ENCODE measurements at places on chromosomes 7 and 10.

GRCh38 chr7:132275416-132276233 is 300.6 kb downstream of the PLXNA4 start:
- DNase-seq, result peak; percentile 59

DNA sequence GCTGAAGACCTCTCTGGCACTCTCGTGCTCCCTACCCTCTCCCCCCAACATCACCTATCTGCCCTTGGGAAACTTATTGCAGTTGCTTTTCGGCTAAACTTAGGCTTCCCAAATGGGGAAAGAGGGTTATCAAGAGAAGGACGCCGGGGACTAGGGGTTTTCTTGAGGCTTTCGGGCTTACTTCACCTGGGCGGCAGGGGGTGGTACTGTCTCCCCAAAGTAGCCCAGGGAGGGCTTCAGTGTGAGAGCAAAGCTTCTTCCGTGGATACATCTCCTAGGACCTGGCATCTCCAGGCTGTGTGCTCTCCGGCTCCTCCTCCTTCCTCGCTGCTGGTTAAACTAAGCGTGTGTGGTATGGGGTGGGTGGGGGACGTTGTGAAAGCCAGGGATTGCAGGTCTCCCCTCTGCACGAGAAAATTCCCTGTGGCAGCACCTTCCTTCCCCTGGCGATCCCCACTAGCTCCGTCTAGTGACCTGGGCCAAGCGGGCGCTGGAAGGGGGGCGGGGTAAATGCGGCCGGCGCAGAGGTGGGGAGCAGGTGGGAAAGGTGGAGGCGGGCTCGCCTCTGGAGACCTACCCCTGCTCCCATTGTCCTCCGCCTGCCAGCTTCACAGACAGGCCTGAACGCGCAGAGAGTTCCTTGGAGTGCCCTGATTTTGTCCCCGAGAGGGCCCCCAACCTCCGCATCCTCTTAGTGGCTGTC is 1.1 kb downstream of the PLXDC2 start:
- DNase-seq, result no peak

GRCh38 chr7:95304990-95305389 is 19.3 kb downstream of the PON1 start:
- no peak for DNase-seq

DNA sequence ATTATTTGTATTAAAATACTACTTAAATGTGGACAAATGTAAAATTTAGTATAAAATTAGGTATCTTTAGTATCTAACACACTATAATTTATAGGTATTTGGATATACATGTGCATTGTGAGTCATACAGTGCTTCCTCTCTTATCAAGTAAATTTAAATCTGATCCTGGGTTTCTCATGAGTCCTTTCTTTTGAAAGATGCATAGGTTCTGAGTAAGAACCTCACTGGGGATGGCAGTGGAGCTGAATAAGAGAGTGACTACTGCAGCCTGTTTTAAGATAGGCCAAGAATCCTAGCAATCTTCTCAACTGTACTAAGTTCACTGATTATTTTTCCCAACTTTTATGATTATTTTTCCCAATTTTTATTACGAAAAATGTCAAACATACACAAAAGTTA is 16.2 kb downstream of the CEP55 start:
- no peak for DNase-seq

DNA sequence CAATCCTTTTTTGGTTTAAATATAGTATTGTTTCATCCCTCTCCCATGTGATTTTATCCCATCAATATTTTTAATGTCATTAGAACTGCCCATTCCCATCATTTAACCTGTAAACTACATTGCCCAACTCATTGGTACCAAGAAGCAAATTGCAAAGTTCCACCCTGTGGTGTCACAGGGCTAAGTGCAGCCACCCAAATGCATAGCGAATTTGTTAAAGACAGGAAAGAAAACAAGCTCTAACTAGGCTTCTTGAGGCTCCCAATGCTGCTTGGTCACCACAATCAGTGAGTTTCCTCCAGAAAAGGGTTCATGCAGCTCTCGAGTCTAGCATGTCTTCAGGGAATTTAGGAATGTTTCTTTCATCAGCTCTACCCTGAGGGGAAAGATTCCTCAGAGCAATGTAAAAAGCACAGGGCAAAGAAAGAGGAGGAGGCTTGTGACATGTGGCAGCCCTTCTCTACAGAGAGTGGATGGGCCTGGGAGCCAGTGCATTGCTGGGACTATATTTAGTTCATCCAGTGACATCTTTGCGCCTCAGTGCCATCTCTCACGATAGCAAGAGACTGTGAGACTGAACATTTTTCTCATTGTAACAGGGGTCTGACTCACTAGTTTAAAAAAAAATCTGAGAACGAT is 58.1 kb downstream of the CAV1 start:
- no peak for DNase-seq

- no peak for DNase-seq
These were observed 151.8 kb upstream of the STK17A start for GRCh38 chr7:43431020-43431595.

GRCh38 chr7:28328822-28329660 is 83.3 kb upstream of the CREB5 start:
- peak; percentile 69 for DNase-seq

GRCh38 chr10:69818676-69819239 is 17.1 kb downstream of the COL13A1 start:
- DNase-seq, result no peak

DNA sequence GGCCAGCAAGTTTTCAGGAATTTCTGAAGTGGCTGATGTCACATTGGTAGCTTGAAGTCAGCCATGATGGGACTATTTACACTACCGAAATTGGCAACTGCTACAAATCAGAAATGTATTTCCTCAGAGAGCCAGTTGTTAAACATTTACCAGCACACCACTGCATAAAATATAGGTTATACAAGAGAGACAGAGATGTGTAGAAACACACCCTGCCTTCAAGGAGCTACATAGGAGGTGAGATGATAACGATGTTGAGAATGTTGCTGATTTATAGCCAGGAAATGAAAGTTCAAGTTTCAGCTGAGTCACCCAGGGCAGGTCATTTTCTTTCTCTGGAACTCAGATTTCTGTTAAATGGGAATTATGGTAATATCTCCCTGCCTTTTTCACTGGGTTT is 46.0 kb upstream of the TCF7L2 start:
- DNase-seq, result no peak

GRCh38 chr10:111956841-111957240 is 226.7 kb downstream of the GPAM start:
- DNase-seq, result no peak

DNA sequence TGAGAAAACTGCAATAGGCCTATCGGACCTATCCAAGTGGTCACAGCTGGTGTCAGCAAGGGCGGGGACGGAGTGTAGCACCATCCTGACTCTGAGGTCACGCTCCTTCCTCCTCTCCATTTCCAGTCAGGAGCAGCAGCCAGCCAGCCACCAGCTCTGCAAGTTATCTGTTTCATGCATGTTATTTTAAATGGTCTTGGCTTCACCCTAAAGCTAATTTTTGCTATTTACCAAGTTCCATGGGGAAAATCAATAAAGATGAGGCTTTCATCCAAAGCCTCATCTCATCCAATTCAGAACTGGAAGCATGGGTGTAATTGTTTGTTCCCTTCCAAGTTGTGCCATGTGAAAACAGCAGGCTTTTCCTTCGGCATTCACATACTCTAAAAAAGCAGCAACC is 49.3 kb downstream of the ICA1 start:
- peak; percentile 57 for DNase-seq

GRCh38 chr10:127012769-127013152 is 107.5 kb downstream of the DOCK1 start:
- peak; percentile 6 for DNase-seq

All from NCI-H345 (cell line).